ENCODE measurements at places on chromosomes 3 and 15. TPM values are rescaled to one million over a fixed set of nuclear protein-coding genes. Genes with fewer than 3 reads are reported as not detected.

CHST13 gene
- 43.1 TPM for total RNA-seq

TJP1 gene
- 25.9 TPM for total RNA-seq

LRRN1 gene
- total RNA-seq: not detected

POLQ gene
- 18.6 TPM for total RNA-seq

GOLGA6B gene
- not detected for total RNA-seq

RAD18 gene
- total RNA-seq: 26.5 TPM

TRPM1 gene
- total RNA-seq: not detected

SLC12A1 gene
- not detected for total RNA-seq

ZNF717 gene
- not detected for total RNA-seq

ZXDC gene
- total RNA-seq: 21.2 TPM

LRRC2 gene
- total RNA-seq: 0.27 TPM

GRCh38 chr3:134685929-134686802 lies 35.3 kb upstream of the KY start:
- DNase-seq: no peak
- no peak overlapping the region for H3K27ac ChIP-seq
- H3K36me3 ChIP-seq: no peaks in the 10 kb centered on the region

DNA sequence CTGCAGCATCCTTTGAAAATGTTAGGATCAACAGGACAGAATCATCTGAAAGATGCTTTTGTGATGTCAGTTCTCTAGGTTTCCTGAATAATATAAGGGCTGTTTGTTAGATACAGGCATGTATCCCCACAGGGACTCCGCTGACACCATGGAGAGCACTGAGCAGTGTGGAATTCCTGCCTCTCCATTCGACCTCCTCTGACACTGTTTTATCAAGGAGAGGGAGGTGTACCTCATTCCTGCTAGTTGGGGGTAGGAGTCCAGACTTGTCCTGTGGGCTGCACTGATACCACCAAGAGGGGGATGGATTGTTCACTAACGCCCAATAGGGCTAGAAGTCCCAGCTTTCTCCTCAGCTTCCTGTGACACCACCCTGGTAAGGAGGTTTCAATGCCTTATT lies 46.6 kb downstream of the LARS2 start:
- H3K4me1 ChIP-seq: no peaks in the 10 kb centered on the region
- no peaks in the 10 kb centered on the region for H3K27me3 ChIP-seq
- DNase-seq: no peak
- H3K36me3 ChIP-seq: peaks cover 11% of the 10 kb centered on the region
- H3K27ac ChIP-seq: no peak overlapping the region

- H3K4me1 ChIP-seq: peaks cover 10% of the 10 kb centered on the region
- DNase-seq: no peak
- H3K36me3 ChIP-seq: no peaks in the 10 kb centered on the region
- H3K27me3 ChIP-seq: no peaks in the 10 kb centered on the region
Observed at GRCh38 chr3:128674161-128674784, 23.7 kb upstream of the RPN1 start.

GRCh38 chr3:85170646-85171045 lies 211.9 kb downstream of the CADM2 start:
- DNase-seq: no peak
- H3K27ac ChIP-seq: no peak overlapping the region
- no peaks in the 10 kb centered on the region for H3K27me3 ChIP-seq
- H3K4me1 ChIP-seq: no peaks in the 10 kb centered on the region
- H3K36me3 ChIP-seq: no peaks in the 10 kb centered on the region

- DNase-seq: no peak
- no peaks in the 10 kb centered on the region for H3K4me1 ChIP-seq
- no peak overlapping the region for H3K4me3 ChIP-seq
- no peak overlapping the region for H3K27ac ChIP-seq
Observed at GRCh38 chr3:55362210-55362960, 124.7 kb downstream of the WNT5A start.

GRCh38 chr15:26295336-26296085 lies 432.4 kb upstream of the ATP10A start:
- no peak overlapping the region for H3K27ac ChIP-seq
- DNase-seq: no peak
- H3K4me3 ChIP-seq: no peak overlapping the region
- no peaks in the 10 kb centered on the region for H3K4me1 ChIP-seq
- H3K27me3 ChIP-seq: no peaks in the 10 kb centered on the region

DNA sequence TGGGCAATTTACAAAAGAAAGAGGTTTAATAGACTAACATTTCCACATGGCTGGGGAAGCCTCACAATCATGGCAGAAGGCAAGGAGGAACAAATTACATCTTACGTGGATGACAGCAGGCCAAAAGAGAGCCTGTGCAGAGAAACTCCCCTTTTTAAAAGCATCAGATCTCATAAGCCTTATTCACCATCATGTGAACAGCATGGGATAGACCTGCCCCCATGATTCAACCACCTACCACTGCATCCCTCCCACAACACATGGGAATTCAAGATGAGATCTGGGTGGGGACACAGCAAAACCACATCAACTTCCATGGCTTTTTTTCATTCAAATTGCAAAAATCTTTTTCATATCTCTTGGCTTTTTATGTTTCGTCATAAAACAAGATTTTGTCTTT lies 67.6 kb upstream of the GADL1 start:
- no peaks in the 10 kb centered on the region for H3K4me1 ChIP-seq
- no peaks in the 10 kb centered on the region for H3K36me3 ChIP-seq
- no peak for DNase-seq

DNA sequence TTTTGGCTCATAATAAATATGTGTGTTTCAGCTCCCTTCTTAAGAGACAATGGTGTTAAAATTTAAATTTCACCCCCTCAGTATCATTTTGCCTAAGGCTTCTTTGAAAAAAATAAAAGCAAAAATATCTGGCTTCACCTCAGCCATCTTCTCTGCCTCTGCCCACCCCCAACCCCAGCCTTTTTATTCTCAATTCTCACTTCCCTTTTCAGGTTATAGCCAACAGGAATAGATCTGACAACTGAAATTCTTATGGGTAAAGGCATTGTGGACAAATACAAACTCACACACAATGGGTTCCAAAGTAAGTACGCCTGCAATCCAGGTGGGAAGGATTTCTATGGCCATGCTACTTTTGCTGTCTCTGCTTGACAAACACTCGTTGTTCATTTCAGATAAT lies 399.0 kb upstream of the ARRDC4 start:
- H3K36me3 ChIP-seq: no peaks in the 10 kb centered on the region
- no peak overlapping the region for H3K27ac ChIP-seq
- no peaks in the 10 kb centered on the region for H3K4me1 ChIP-seq
- DNase-seq: no peak
- no peaks in the 10 kb centered on the region for H3K27me3 ChIP-seq
- no peak overlapping the region for H3K4me3 ChIP-seq

GRCh38 chr15:75327005-75327404 lies 8.9 kb upstream of the COMMD4 start:
- H3K36me3 ChIP-seq: no peaks in the 10 kb centered on the region
- DNase-seq: no peak
- H3K27ac ChIP-seq: no peak overlapping the region
- H3K4me3 ChIP-seq: no peak overlapping the region
- peaks cover 4% of the 10 kb centered on the region for H3K27me3 ChIP-seq

- H3K27ac ChIP-seq: no peak overlapping the region
- DNase-seq: no peak
- H3K4me1 ChIP-seq: no peaks in the 10 kb centered on the region
- peaks cover 12% of the 10 kb centered on the region for H3K27me3 ChIP-seq
Observed at GRCh38 chr3:142894493-142894892, 5.6 kb upstream of the PCOLCE2 start.

DNA sequence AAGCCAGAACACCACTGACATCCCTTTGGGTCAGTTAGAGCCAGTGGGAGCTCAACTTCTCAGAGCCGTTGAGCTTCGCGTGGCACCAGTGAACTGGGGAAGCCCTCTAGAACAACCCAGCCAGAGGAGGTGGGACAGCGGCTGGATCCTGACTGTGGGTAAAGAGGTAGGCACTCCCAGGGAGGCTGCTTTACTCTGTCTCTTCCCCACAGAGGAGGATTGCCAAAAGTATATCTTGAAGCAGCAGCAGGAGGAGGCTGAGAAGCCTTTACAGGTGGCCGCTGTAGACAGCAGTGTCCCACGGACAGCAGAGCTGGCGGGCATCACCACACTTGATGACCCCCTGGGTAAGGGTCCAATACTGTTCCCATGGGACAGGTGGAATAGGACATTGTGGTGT lies 1.2 kb downstream of the MYD88 start:
- peaks cover 30% of the 10 kb centered on the region for H3K4me1 ChIP-seq
- peaks cover 2% of the 10 kb centered on the region for H3K36me3 ChIP-seq
- H3K4me3 ChIP-seq: peak overlapping the region; percentile 96

GRCh38 chr3:115359536-115359935 lies 212.4 kb upstream of the ZBTB20 start:
- H3K27ac ChIP-seq: no peak overlapping the region
- no peaks in the 10 kb centered on the region for H3K36me3 ChIP-seq
- no peak overlapping the region for H3K4me3 ChIP-seq

DNA sequence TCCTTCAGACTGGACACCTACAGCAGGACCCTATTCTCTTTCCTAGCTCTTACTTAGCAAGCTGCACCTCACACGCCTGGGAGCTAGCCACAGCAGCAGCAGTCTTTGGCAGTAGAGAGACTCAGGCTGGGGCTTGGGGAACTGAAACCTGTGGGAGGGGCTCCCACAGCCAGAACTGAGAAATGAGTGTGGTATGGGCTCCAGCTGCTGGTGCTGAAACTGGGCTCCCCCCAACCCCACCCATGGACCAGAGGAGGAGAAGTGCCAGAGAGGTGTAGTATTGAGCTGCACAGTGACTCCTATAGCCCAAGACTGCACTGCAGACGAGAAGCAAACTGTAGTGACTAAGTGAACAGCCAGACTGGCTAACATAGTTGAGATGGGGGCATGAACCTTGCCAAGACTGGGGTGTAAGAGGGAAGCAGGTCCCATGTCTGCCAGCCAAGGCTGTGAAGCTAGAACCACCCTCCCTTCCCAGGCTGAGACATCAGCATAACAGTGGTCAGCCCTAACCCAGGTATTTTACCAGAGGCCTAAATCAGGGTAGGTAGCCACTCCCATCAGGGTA lies 62.5 kb downstream of the MYO5A start:
- H3K36me3 ChIP-seq: no peaks in the 10 kb centered on the region
- no peaks in the 10 kb centered on the region for H3K27me3 ChIP-seq
- no peak for DNase-seq
- no peak overlapping the region for H3K27ac ChIP-seq

- no peak overlapping the region for H3K27ac ChIP-seq
- no peaks in the 10 kb centered on the region for H3K36me3 ChIP-seq
- no peak overlapping the region for H3K4me3 ChIP-seq
Observed at GRCh38 chr3:60760145-60760544, 491.1 kb downstream of the FHIT start.

DNA sequence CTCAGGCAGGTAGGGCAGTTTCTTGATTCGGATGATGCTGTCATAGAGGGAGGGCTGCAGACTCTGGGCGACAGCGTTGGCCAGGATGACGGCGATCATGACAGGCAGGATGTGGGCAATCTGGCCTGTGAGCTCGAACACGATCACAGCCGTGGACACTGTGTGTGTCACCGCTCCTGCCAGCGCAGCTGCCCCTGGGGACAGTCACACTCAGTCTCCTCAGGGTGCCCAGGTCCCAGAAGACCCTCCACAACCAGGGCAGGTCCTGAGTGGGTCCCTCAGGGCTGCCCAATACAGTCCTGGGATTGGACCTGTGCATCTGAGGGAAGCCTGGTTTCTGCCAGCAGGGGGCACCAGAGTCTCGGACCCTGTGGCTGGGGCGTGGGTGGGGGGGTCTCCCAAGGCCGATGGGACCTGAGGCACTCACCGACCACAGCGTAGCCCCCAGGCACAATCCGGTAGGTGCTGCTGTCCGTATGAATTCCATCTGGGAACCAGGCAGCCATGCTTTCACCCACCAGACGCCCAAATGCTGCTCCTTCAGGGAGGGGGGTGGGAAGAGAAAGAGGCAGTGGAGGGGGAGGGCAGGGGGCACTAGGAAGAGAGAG lies 7.2 kb downstream of the CLCN2 start:
- no peak overlapping the region for H3K27ac ChIP-seq
- peaks cover 23% of the 10 kb centered on the region for H3K4me1 ChIP-seq
- peak; percentile 18 for DNase-seq
- H3K4me3 ChIP-seq: no peak overlapping the region
- no peaks in the 10 kb centered on the region for H3K27me3 ChIP-seq
- H3K36me3 ChIP-seq: peaks cover 15% of the 10 kb centered on the region

GRCh38 chr3:31791090-31791430 lies 190.0 kb downstream of the OSBPL10 start:
- H3K4me3 ChIP-seq: no peak overlapping the region
- H3K27ac ChIP-seq: no peak overlapping the region
- no peaks in the 10 kb centered on the region for H3K4me1 ChIP-seq
- H3K27me3 ChIP-seq: no peaks in the 10 kb centered on the region
- peaks cover 3% of the 10 kb centered on the region for H3K36me3 ChIP-seq
- no peak for DNase-seq

DNA sequence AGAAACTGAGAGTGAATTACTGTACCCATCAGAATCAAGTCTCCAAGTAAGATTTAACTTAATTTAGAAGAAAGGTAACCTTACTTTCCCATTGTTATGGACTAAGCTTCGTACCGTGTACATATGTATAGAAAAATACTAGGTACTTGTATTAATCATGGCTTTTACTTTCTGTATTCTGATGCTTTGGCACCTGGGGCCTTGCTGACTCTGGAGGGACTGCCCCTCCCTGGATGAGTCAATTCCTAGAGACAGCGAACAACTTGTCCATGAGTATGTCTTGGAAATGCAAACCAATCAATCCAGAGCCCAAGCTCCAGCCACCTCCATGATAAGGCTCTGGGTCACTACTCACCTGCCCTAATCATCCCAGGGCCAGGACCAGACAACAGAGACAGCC lies 50.0 kb upstream of the DGKG start:
- peaks cover 11% of the 10 kb centered on the region for H3K4me1 ChIP-seq
- H3K27me3 ChIP-seq: peaks cover 28% of the 10 kb centered on the region
- no peak overlapping the region for H3K27ac ChIP-seq
- H3K4me3 ChIP-seq: no peak overlapping the region

DNA sequence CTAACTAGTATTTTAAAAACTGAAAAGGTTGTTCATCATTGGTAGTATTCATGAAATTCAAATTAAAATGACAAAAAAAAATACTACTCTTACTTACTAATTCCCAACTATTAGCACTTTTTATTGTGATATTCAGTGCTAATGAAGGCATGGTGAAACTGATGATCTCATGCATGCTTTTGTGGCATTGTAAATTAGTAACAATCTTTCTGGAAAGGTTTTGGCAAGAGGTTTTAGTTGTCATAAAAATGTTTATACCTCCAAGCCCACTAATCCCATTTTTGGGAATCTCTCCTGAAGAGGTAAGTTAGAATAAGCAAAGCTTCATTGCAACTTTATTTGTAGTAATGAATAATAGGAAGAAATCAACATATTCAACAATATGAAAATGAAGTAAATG lies 53.0 kb downstream of the LYSMD4 start:
- no peak for DNase-seq
- peaks cover 20% of the 10 kb centered on the region for H3K36me3 ChIP-seq
- H3K4me3 ChIP-seq: no peak overlapping the region
- no peaks in the 10 kb centered on the region for H3K4me1 ChIP-seq

DNA sequence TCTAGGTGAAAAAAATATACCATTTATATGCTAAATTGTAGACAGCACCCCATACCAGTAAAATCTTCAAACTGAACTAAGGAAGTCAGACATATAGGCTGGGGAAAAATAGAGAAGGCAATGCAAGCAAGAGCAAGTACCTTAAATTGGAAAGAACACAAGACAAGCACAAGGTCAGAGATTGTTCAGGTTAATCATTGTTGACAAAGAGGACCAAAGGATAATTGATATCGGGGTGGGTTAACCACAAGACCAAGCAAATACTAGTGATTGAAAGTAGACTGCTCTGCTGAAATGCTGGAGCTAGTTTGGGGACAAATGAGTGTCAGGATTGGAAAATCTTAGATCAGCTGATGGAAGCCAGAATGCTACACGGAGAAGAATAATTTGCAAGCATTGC lies 499.8 kb downstream of the ROBO2 start:
- H3K4me3 ChIP-seq: no peak overlapping the region
- no peaks in the 10 kb centered on the region for H3K27me3 ChIP-seq
- peaks cover 11% of the 10 kb centered on the region for H3K4me1 ChIP-seq
- H3K27ac ChIP-seq: no peak overlapping the region
- DNase-seq: peak; percentile 16

Measured in HepG2 (cell line).